ENCODE measurements at places on chromosomes 3 and 15. TPM values are rescaled to one million over a fixed set of nuclear protein-coding genes. Genes with fewer than 3 reads are reported as not detected.

The CISH gene
- total RNA-seq = 15.2 TPM

The LMAN1L gene
- total RNA-seq = 0.35 TPM

The SCG5 gene
- 55.4 TPM for total RNA-seq

The STRIT1 gene
- total RNA-seq = not detected

The ZNF770 gene
- 77.8 TPM for total RNA-seq

The KCNMB3 gene
- total RNA-seq = 4.1 TPM

The HHLA2 gene
- not detected for total RNA-seq

The EPHA6 gene
- 39.5 TPM for total RNA-seq

The PLD1 gene
- total RNA-seq = 29.1 TPM

The C2CD4A gene
- not detected for total RNA-seq
